ENCODE measurements at places on chromosomes 3 and 15.

DNA sequence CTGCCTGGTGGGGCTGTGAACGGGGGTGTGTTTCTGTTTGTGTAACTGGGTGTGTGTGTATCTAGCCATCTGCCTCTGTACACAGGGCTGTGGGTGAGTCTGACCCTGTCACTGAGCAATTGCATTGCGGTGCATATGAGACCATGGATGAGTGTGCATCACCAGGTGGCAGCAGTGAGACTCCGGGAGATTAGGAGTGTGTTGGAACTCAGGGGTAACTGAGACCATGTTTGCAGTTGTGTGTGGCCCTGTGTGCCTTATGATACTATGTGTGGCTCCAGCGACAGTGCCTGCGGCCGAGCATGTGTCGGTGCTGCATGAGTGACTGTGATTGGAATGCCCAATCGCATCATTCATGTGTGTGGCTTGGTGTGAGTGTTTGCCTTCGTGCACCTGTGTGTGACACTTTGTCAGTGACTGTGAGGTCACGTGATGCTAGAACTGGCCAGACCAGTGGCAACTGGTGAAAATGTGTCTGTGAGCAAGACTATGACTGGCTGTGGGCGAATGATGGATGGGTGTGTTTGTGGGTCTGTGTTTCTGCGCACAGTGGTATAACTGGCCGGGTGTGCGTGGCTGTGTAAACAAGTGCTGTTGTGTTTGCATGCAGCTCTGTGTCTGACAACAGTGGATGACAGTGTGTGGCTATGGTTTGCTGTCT is 14.0 kb downstream of the VILL start:
- no peak for DNase-seq

DNA sequence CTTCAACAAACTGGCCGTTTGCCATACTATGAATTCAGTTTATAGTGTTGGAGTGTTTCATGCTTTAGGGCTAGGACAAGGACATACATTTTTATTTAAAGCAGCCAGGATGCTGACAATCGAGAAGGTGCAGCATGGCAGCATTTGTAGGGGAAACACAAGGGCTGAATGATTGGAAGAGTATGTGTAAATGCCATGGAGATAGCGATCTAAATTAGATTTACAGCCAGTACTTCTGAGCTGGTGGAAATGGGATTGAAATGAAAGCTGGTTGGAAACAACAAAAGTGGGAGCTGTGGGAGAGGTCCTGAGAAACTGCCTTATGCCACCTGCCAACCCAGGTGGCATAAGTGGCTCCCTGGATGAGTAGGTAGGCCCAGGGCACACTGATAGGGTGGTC is 209.9 kb upstream of the MRPL3 start:
- no peak for DNase-seq

DNA sequence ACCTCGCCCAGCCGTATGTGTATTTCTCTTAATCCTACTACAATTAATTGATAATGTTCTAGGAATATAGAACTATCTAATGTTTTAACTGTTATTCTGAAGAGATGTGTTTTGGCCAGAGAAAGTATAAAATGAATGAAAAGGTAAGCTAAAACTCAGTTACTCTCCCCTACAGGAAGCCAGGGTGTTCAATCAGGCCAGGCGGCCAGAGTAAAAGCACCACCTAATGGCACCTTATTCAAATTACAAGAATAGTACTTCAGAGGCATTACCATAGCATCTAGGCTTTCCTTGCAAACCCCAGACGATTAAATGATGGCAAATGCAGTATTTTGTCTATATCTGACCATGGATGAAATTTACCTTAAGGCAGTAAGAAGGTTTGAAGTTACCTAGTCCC is 10.4 kb downstream of the SLC12A8 start:
- no peak for DNase-seq

DNA sequence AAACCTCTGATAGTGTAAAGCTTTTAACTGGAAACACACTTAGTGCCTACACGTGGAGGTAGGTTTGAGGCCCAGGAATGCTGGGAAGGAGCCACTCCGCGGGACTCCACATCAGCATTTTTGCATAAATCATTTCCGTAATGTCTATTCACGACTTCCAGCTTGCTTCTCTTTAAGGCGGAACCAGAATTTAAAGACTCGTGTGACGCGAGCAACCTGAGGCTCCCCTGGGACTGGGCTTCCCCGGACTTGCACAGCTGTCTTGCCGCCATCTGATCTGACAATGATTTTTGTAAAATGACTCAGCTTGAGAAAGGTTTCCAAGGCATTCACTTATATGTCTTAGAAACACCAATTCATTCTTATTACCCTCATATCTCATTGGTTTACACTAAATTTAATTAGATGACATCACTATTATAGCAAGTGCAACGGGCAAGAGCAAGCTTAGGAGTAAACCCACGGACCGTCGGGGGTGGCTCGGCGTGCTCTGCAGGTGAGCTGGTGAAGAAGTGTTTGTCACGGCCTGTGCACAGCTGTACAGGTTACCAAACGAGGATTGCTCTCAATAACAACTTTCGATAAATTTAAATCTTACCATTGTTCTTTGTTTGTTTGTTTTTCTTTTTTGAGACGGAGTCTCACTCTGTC is 95.2 kb downstream of the CHSY1 start:
- no peak for DNase-seq

- no peak for DNase-seq
These were observed 3.4 kb downstream of the SNX33 start for GRCh38 chr15:75650908-75651809.

GRCh38 chr3:24174614-24175013 is 229.5 kb downstream of the NR1D2 start:
- no peak for DNase-seq

DNA sequence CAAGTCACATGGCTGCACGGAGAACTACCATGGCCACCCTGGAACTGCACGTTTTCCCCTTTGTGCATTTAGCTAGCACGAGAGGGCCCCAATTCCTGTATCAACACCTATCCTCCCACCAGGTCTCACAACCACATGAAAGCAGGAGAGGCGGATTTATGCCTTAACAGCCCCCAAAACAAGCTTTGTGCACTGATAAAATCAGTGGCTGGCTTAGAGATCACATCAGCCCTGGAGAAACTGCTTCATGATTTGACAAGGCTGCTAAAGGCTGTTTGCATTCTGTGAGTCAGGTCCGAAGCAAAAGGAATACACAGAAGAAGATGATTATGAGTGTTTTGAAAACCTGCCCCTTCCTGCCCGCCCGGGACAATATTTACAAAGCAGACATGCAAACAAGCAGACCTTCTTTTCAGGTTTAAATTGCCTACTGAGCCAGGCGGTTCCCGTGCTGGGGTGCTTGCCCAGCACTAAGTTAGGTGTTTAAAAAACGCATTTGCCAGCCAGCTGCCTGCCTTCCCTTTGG is 25.9 kb downstream of the CEMIP start:
- no peak for DNase-seq

DNA sequence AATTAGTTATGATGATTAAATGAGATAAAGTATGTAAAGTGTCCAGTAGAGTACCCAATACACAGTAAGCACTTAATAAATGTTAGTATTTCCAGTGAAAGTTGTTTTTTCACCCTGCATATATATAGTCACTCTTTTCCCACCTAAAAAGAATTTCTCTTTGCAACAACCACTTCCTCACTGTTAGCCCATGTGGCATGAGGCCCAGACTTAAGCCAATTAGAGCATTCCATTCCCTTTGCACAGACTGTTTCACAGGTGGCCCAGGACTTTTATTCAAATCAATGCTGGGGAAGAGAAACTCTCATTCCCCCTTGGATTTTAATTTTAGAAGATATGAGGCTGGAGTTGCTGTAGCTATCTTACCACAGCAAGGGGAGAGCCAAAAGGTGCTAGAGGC is 3.7 kb downstream of the IFT80 start:
- no peak for DNase-seq
